H9 (cell line): ENCODE measurements at places on chromosomes 12 and 14. TPM values are rescaled to one million over a fixed set of nuclear protein-coding genes. Genes with fewer than 3 reads are reported as not detected.

Gene ERGIC2
- total RNA-seq: 64.8 and 69.8 TPM in 2 replicates

GRCh38 chr12:662566-663292 lies 516 bp downstream of the NINJ2 start:
- H3K4me1 ChIP-seq: no peaks in the 10 kb centered on the region
- no peak overlapping the region for H3K27ac ChIP-seq
- H3K4me3 ChIP-seq: no peak overlapping the region
- no peak for DNase-seq

DNA sequence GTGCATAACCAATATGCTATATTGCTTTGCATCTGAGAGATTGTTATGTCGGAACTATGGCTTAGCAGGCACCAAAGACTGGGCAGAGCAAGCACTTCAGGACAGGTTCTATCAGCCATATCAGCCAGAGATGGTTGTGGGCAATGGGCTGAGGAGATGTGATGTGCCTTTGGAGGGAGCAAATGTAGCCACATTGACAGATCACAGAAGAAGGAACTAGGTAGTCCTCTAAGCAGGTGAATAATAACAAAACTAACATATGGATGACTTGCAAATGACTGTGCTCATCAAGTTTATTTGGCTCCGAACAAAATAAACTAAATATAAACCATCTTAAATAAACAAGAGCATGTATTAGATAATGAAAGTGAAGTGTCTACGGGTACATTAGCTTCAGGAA lies 291.7 kb downstream of the RMST start:
- DNase-seq: no peak
- no peaks in the 10 kb centered on the region for H3K36me3 ChIP-seq
- H3K27me3 ChIP-seq: no peaks in the 10 kb centered on the region
- no peaks in the 10 kb centered on the region; the same call in 1 of the 2 replicates for H3K4me1 ChIP-seq
- H3K4me3 ChIP-seq: no peak overlapping the region

GRCh38 chr14:90654831-90655276 lies 161.4 kb downstream of the TTC7B start:
- H3K4me1 ChIP-seq: no peaks in the 10 kb centered on the region; the same call in 1 of the 2 replicates
- no peak overlapping the region for H3K4me3 ChIP-seq
- DNase-seq: no peak
- H3K27me3 ChIP-seq: no peaks in the 10 kb centered on the region

- H3K4me3 ChIP-seq: no peak overlapping the region
- H3K36me3 ChIP-seq: no peaks in the 10 kb centered on the region
- H3K27ac ChIP-seq: no peak overlapping the region
- no peaks in the 10 kb centered on the region for H3K4me1 ChIP-seq
These were observed 20.0 kb upstream of the APOF start for GRCh38 chr12:56382611-56383010.

Gene ESRRB
- total RNA-seq: 0.11 TPM in 1 of 2 replicates, not detected in the other

Gene OTOGL
- total RNA-seq: 0.11 and 0.24 TPM in 2 replicates

DNA sequence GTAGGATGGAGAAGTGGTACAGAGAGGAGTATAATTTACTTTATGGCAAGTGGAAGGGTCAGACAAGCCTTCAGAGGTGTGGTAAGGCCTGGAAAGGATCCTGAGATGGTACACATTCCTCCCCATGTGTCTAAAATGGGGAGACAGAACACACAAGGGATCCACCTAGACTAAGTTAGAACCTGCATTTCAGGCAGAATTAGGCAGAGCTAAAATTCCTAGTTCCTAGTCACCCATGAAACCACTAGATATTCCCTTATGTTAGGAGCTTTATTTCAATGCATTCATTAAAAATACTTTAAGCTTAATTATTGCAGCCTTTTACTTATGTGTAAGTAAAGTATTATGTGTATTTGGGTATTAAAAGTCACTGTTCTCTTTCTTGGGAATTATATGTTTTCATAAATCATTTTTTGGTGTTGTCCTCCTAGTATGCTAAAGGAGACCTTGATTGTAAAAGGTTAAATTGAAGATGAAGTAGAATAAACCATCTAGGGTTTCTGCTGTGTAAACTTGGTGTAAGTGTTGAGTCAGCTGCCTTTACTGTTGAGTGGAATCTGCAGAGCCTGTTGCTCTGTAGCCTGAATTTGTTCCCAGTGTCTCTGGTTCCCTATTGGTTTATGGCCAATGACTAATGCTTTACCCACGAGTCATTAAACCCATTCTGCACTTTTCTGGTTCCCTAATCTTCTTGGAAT lies 423.2 kb downstream of the ATP23 start:
- H3K4me3 ChIP-seq: no peak overlapping the region
- no peak for DNase-seq
- no peaks in the 10 kb centered on the region for H3K36me3 ChIP-seq
- H3K27me3 ChIP-seq: no peaks in the 10 kb centered on the region
- H3K4me1 ChIP-seq: no peaks in the 10 kb centered on the region

Gene LALBA
- total RNA-seq: not detected in 2 replicates

DNA sequence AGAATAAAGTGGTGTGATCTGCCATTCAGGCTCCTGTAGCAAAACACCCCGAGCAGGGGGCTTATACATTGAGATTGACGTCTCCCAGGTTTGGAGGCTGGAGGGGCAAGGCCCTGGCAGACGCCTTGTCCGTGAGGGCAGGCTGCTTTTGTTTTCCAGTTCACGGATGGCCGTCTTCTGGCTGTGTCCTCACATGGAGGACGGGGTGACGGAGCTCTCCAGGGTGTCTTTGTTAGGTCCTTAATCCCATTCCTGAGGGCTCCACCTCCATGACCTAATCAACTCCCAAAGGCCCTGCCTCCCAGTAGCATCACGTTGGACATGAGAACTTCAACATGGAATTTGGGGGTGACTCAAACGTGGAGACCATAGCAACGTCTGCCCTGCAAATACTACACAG lies 147.7 kb downstream of the KIF26A start:
- no peaks in the 10 kb centered on the region for H3K27me3 ChIP-seq
- no peak for DNase-seq
- no peak overlapping the region for H3K27ac ChIP-seq
- peaks cover 9% of the 10 kb centered on the region; the same call in 1 of the 2 replicates for H3K4me1 ChIP-seq
- H3K4me3 ChIP-seq: no peak overlapping the region

- no peak overlapping the region for H3K27ac ChIP-seq
- H3K27me3 ChIP-seq: peaks cover 16% of the 10 kb centered on the region; the same call in 1 of the 2 replicates
- peaks cover 40% of the 10 kb centered on the region for H3K36me3 ChIP-seq
- no peak for DNase-seq
These were observed 371 bp upstream of the SHMT2 start for GRCh38 chr12:57229046-57229633.

Gene P2RX2
- total RNA-seq: 1.8 and 2.2 TPM in 2 replicates

GRCh38 chr14:105528586-105529318 lies 2.4 kb downstream of the TMEM121 start:
- H3K27me3 ChIP-seq: peaks cover 16% of the 10 kb centered on the region; the same call in 1 of the 2 replicates
- H3K4me1 ChIP-seq: no peaks in the 10 kb centered on the region; the same call in 1 of the 2 replicates
- H3K36me3 ChIP-seq: no peaks in the 10 kb centered on the region

- H3K27me3 ChIP-seq: no peaks in the 10 kb centered on the region
- peaks cover 96% of the 10 kb centered on the region for H3K36me3 ChIP-seq
- H3K27ac ChIP-seq: no peak overlapping the region
These were observed 5.8 kb downstream of the HNRNPC start for GRCh38 chr14:21263284-21264024.

DNA sequence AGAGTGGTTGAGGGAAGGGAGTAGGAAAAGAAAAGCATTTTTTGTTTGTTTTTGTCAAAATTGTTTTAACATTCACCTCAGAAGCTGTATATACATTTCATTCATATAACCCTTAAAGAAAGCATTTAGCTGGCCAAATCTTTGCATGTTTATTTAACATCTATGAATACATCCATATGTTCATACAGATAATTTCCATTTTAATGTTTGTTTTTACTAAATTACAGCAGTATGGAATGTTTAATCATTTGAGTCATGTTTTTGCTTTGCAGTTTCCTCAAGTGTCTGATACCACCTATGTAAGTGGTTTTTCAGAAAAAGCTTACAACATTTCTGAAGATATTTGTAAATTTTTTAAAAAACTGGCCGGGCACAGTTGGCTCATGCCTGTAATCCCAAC lies 84.3 kb upstream of the ATF1 start:
- no peaks in the 10 kb centered on the region for H3K4me1 ChIP-seq
- H3K27me3 ChIP-seq: no peaks in the 10 kb centered on the region
- H3K4me3 ChIP-seq: no peak overlapping the region
- no peak overlapping the region for H3K27ac ChIP-seq

DNA sequence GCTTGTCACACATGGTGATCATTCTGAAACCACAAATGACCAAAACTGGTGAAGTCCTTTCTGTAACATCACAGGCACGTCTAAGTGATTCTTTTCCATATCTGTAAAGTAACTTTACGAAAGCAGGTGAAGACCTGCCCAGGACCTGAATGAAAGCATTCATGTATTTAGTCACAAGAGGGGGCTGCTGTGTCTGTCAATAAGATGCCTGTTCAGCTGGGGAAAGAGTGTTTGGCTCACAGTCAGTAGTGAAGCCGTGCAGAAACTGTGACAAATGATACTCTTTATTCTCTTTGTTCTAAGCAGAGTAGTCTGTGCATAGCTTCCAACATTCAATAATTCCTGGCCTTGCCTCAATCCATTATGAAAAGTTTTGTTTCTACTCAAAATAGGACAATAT lies 373.5 kb upstream of the OR4E1 start:
- H3K36me3 ChIP-seq: no peaks in the 10 kb centered on the region
- no peak overlapping the region for H3K27ac ChIP-seq
- DNase-seq: peak; percentile 46
- H3K27me3 ChIP-seq: no peaks in the 10 kb centered on the region

Gene ATP23
- 4.7 and 5.1 TPM in 2 replicates for total RNA-seq

Gene TC2N
- 16.2 and 16.4 TPM in 2 replicates for total RNA-seq

- H3K4me3 ChIP-seq: no peak overlapping the region
- no peak overlapping the region for H3K27ac ChIP-seq
- no peak for DNase-seq
These were observed 41.8 kb downstream of the DGLUCY start for GRCh38 chr14:91155626-91156089.

Gene PAX9
- not detected in 2 replicates for total RNA-seq

Gene DHRS2
- 0.66 and 0.77 TPM in 2 replicates for total RNA-seq

DNA sequence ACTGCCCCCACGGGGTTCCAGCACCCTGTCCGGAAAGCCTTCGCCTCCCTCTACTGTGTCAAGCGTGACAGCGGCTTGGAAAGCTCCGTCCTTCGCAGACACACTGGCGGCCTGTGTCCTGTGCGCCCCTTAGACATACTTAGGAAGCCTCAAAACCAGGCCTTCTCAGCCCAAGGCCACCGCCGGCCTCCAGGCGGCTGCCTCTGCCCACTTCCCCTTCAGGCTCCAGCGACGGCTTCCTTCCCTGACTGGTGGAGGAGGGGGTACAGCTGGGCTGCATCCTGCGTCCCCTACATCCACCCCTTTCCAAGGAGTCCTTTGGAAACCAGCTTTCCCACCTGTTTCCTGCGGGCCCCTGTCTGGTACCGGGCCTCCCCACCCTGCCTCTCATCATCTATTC lies 2.5 kb upstream of the CACNA2D4 start:
- no peaks in the 10 kb centered on the region for H3K36me3 ChIP-seq
- no peaks in the 10 kb centered on the region for H3K4me1 ChIP-seq
- peak; percentile 31 for DNase-seq
- H3K4me3 ChIP-seq: no peak overlapping the region
- no peak overlapping the region for H3K27ac ChIP-seq

- H3K4me3 ChIP-seq: peak overlapping the region; percentile 70
- H3K27me3 ChIP-seq: peaks cover 2% of the 10 kb centered on the region; the same call in 1 of the 2 replicates
- H3K27ac ChIP-seq: no peak overlapping the region
- no peak for DNase-seq
These were observed 939 bp downstream of the TGFB3 start for GRCh38 chr14:75980856-75981255.

DNA sequence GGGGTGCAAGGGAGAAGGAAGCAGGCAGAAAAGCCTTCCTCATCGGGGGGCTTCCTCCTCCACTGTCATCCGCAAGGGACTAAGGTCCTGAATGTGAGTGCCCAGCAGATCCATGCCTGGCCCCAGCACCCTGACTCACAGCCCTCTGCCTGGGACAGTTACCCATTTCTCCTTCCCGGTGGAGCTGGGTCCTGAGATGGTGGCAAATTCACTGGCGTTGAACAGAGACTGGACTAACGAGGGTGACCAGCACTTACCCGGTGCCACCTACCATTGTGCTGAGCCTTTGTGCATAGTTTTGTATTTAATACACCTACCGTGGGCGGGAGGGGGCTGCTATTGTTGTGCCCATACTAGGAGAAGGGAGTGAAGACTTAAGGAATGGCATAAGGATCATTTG lies 30.9 kb upstream of the PLEKHG6 start:
- peaks cover 11% of the 10 kb centered on the region; the same call in 1 of the 2 replicates for H3K4me1 ChIP-seq
- H3K27me3 ChIP-seq: no peaks in the 10 kb centered on the region
- no peak for DNase-seq
- H3K27ac ChIP-seq: no peak overlapping the region

Gene NTS
- total RNA-seq: 5.1 and 5.7 TPM in 2 replicates

Gene ANAPC5
- total RNA-seq: 95.3 and 101 TPM in 2 replicates

GRCh38 chr12:86550218-86551145 lies 294.3 kb upstream of the MGAT4C start:
- no peak overlapping the region for H3K4me3 ChIP-seq
- H3K4me1 ChIP-seq: no peaks in the 10 kb centered on the region
- H3K36me3 ChIP-seq: no peaks in the 10 kb centered on the region
- no peak overlapping the region for H3K27ac ChIP-seq
- no peak for DNase-seq

GRCh38 chr14:48735607-48736006 lies 850.6 kb downstream of the RPS29 start:
- no peak for DNase-seq
- H3K27ac ChIP-seq: no peak overlapping the region
- no peaks in the 10 kb centered on the region for H3K4me1 ChIP-seq
- H3K4me3 ChIP-seq: no peak overlapping the region

Gene LDHB
- total RNA-seq: 1,343 and 1,353 TPM in 2 replicates

DNA sequence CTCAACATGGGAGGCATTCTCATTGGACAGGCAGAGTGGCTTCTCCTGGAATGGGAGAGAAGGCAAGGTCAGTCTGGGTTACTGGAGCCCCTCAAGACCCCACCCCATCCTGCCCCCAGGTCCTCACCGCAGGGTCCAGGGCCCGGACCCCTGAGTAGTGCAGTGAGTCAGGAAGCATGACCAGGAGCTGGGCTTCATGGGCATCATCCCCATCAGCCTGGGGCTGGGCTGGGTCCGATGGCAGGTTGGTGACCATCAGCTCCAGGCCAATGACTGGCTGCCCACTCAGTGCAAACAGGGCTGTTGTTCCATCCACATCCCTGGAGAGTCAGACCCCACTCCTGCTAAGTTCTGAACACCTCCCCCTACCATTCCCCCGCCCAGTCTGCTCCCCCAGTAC lies 13.1 kb downstream of the ITGA7 start:
- no peaks in the 10 kb centered on the region; the same call in 1 of the 2 replicates for H3K27me3 ChIP-seq
- H3K27ac ChIP-seq: no peak overlapping the region
- H3K4me3 ChIP-seq: no peak overlapping the region

DNA sequence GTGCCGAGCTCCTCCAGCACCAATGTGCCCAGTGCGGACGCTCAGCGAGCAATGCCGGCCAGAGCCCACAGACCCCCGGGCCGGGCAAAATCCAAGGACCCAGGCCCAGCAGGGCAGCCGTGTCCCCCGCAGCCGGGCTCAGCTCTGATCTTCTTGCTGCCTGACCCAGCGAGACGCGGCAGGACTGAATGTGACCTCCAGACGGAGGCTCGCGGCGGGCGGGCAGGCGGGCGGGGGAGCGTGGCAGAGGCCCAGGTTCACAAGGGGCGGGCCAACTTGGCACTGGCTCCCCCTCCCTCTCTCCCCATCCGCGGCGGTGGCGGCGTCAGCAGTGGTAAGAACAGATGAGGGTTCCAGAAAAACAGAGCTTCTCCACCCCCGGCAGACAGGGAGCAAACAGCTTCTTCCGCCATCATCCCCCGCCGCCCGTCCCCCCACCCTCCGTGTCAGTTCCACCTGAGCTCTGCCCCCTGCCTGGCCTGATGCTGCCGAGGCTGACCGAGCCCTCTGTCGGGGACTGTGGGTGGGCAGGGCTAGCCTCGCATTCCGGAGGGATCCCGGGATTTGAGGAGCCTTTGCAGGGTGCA lies 94.3 kb downstream of the RFLNA start:
- peak; percentile 74 for DNase-seq
- H3K4me1 ChIP-seq: no peaks in the 10 kb centered on the region
- H3K36me3 ChIP-seq: peaks cover 16% of the 10 kb centered on the region
- H3K27ac ChIP-seq: no peak overlapping the region
- peak overlapping the region; percentile 70 for H3K4me3 ChIP-seq

Gene GALNT16
- total RNA-seq: 2.3 and 3.0 TPM in 2 replicates
